ENCODE measurements at places on chromosomes 7 and 10.

GRCh38 chr10:5633166-5633749 is 33.1 kb downstream of the ASB13 start:
- DNase-seq = no peak

DNA sequence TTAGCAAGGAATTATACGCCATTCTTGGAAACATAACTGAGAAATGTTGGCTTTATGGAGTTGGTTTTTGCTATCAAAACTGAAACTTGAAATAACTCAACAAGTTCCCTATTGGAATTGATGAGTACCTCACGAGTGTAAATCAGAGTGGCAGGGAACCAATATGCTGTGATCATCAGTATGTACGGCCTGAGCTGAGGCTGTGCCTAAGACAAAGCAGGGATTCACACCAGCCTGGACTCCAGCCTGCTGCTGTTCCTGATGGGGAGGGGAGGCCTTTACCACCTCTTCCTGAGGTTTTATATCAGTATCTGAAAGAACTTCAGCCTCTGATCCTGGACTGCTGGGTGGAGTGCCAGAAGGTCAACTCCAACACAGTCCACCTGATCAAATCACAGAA is 52.7 kb downstream of the CRTAC1 start:
- no peak for DNase-seq

- no peak for DNase-seq
Measured at GRCh38 chr10:85787393-85787792, 579.2 kb downstream of the GRID1 start.

GRCh38 chr7:117946151-117946633 is 73.0 kb upstream of the CTTNBP2 start:
- DNase-seq = no peak

DNA sequence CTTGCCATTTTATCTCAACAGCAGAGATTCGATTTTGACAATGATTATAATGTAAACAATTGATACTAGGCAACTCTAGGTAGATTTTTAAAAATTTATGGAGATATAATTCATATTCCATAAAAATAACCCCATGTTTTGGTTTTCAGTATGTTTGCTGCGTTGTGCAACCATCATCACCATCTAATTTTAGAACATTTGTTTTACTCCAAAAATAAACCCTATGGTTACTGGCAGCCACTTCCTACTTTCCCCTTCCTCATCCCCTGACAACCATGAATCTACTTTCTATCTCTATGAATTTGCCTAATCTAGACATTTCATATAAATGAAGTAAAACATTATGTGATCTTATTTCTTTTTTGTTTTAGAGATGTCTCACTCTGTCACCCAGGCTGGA is 401.9 kb downstream of the THSD7A start:
- DNase-seq = no peak

GRCh38 chr10:44382131-44382858 is 2.6 kb downstream of the CXCL12 start:
- peak; percentile 12 for DNase-seq

GRCh38 chr7:17934094-17934493 is 6.2 kb downstream of the SNX13 start:
- no peak for DNase-seq

- DNase-seq = no peak
Measured at GRCh38 chr7:73832806-73833205, 2.0 kb downstream of the CLDN4 start.

- DNase-seq = no peak
Measured at GRCh38 chr10:28276384-28276783, 26.5 kb downstream of the MPP7 start.

- DNase-seq = no peak
Measured at GRCh38 chr10:71297343-71297742, 21.7 kb upstream of the SLC29A3 start.

GRCh38 chr7:47514818-47515217 is 67.1 kb downstream of the TNS3 start:
- peak; percentile 49 for DNase-seq

DNA sequence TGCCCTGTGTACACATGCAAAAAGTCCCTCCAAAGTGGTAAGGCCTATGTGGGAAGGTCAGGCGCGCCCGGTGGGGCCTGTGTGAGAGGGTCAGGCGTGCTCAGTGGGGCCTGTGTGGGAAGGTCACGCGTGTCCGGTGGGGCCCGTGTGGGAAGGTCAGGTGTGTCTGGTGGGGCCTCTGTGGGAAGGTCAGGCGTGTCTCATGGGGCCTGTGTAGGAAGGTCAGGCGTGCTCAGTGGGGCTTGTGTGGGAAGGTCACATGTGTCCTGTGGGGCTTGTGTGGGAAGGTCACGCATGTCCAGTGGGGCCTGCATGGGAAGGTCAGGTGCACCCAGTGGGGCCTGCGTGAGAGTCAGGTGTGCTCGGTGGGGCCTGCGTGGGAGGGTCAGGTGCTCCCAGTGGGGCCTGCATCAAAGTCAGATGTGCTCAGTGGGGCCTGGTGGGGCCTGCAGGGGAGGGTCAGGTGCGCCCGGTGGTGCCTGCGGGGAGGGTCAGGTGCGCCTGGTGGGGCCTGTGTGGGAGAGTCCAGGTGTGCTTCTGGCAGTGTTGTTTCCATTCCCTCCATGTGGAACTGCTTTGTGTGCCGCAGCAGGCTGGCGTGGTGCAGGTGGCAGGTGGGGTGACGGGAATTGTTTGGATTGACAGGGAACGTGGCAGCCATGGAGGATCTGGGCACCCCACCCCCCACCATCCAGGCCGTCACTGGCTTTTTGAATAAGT is 15.4 kb downstream of the LRRC27 start:
- DNase-seq = no peak

- no peak for DNase-seq
Measured at GRCh38 chr10:48512861-48513260, 92.0 kb downstream of the ARHGAP22 start.

DNA sequence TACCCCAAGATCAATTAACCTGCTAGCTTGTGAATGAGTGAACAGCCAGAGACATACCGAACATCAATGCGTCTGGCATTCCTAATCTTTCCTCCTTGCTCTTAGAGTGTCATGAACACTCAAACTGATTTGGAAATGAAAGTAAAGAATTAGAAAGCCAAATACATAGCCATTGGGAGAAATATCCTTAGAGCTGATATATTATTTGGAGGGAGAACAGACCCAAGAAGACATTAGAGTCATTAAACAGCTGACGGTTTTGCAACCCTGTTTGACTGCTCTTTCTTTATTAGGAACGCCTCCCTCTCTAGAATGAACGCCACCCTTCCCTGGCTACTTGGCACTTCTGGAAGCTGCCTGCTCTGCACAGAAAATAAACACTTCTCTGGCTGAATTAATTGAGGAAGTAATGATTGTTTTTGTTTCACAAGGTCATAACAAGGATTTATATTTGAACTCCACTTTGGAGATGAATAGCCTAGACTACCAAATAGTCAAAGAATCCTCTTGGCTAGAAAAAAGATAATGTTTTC is 42.8 kb downstream of the CTTNBP2 start:
- DNase-seq = no peak

GRCh38 chr10:110273474-110273873 is 31.2 kb downstream of the SMNDC1 start:
- DNase-seq = peak; percentile 91

DNA sequence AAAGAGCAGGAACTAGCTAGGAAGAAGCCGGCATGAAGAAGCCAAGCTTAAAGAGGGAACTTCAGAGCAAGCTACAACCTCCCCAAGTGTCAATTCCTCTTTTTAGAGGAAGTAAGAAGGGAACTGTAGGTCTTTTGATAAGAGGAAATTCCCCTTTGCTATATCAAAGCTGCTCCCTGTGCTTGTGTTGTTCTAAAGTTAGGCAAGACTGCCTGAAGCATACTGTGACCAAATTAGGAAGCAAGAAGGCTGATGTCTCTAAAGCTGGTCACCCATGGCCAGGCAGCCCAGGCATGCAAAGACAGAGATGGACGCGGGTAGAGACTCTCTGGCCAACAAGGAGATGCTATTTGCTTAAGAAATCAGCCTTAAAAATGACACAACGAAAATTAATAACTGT is 87.9 kb downstream of the RNF216 start:
- peak; percentile 89 for DNase-seq

DNA sequence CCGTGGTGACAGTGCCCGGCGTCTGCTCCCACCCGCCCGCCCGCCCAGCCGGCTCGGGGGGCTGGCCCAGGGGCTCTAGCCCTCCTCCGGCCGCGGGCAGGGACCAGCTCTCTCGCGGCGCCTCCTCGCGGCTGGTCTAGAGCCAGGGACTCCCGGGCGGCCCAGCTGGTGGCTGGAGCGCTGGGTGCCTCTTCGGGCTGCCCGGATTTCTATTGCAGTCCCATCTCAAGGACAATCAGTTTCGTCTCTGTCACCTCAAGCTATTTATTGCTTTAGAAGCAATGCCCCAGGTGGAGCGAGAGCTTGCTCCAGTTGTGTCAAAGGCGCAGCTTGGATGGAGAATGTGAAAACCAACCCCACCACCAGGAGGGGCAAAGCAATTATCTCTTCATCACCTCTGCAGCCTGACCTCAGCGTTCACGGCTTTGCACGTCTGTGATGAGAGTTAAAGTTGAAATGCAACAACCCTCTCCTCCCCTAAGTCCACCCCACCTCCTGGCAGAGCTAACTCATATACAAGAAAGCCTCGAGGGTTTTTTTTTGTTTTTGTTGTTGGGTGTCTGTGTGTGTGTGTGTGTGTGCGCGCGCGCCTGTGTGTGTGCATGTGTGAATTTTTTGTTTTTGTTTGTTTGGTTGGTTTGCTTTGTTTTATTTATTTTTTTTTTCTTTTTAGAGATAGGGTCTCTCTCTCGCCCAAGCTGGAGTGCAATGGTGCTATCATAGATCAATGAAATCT is at the start of gene ITGA8:
Gene ITGA8 (minus strand): TSS at position 24 of the 736 bp plus-strand sequence. CDS start 151 bp downstream, outside the sequence.
- DNase-seq = peak; percentile 22

GRCh38 chr7:34091321-34091917 is 186.1 kb downstream of the BMPER start:
- DNase-seq = peak; percentile 89

DNA sequence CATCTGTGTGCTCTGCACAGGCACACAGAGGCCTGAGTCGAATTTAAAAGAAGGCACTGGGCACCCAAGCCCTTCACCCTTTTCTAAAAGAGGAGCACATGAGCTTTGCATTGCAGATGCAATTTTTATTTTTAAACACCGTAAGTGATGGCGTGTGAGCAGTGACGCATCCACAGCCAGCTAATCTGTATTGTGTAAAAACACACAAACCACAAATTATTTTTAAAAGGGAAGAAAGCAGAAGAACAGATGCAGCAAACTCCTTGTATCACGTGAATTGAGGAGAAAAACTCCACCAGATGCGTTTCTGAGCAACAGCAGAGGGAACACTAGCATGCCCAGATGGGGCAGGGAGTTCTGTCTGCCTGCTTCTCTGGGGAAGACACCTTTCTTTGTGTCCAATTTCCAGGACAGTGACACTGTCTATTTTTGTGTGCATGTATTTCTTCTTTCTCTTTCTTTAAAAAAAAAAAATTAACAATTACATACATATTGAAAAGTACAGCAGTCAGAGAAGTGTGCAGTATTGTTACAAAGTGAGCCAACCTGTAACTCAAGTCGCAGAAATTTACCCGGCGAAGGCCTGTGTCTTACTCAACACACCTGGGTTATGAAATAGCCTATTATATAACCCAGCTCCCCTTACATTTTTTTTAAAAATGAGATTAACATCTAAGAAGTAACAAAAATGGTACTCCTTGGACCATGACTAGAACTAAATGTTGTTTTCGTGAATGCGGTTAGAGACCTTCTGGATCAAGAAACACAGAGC is 39.2 kb downstream of the EEPD1 start:
- peak; percentile 34 for DNase-seq

DNA sequence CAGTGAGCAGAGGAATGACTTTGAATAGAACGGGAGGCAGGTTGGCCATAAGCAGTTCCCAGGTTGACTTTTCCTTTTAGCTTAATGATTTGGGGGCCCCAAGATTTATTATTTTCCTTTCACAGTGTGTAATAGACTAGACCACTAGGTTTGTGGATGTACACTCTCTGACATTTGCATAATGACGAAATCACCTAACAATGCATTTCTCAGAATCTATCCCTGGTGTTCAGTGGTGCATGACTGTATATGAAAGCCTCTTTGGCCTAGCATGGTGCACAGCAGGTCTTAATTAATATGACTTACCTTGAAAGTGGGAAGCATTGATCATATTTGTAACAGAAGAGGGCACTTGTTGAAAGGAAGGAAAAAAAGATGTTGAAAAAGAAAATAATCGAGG is 761.9 kb downstream of the TYW1 start:
- no peak for DNase-seq

- DNase-seq = peak; percentile 17
Measured at GRCh38 chr7:95840953-95841950, 68.9 kb downstream of the DYNC1I1 start.

- DNase-seq = no peak
Measured at GRCh38 chr7:69786730-69787395, 188.6 kb downstream of the AUTS2 start.

- DNase-seq = peak; percentile 17
Measured at GRCh38 chr10:11746883-11747539, 4.8 kb downstream of the ECHDC3 start.

GRCh38 chr7:159145490-159145855 is 806 bp upstream of the VIPR2 start:
- no peak for DNase-seq

DNA sequence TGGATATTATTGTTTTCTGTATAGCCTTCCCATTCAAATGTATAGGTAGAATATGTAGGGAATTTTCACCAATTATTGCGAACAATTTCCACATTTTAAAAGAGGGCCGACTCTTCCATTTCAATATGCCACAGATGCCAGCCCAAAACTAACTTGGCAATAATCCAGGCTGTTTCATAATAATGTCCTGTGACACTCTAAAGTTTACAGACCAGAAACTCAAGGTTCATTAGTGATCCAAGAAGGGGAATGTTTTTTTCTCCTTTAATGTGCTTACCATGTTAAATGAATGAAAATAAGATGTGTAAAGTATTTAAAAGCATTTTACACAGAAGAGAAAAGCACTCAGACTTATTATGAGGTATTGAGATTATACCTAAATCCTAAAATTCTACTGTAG is 63.0 kb upstream of the FAM3C start:
- no peak for DNase-seq

GRCh38 chr7:113131367-113131766 is 13.0 kb upstream of the SMIM30 start:
- no peak for DNase-seq

DNA sequence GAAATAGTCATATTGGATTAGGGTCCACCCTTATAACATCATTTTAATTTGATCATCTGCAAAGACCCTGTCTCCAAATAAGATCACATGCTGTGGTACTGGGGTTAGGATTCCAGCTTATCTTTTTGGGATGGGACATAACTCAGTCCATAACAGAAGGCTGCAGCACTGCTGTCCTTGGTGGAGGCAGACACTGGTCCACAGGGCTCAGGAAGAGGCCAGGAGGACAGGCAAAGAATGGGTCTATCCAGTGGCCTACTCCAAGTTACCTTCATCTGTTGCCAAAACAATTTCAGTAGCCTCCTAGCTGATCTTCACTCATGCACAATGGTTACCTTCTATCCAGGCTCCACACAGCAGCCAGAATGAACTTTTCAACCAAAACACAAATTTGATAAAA is 387.0 kb downstream of the GRID1 start:
- no peak for DNase-seq

DNA sequence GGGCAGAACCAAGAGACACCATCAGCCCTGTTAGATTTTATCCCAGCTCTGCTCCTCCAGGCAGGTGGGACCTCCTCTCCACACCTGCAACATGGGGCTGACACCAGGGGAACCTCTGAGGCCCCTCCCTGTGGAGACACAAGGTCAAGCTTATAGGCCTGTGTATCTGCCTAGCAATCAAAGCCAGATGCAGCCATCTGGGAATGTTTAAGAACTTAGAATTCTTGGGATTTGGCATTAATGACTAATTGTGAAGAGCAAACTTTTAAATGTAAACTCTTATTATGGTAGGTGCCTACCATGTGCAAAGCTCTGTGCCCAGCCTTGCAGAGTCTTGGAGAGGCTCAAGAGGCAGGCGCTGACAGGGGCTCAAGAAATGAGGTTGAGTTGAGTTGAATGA is 52.1 kb downstream of the TBATA start:
- DNase-seq = no peak

Measured in cardiac fibroblast (primary cell).